ENCODE measurements at places on chromosomes 12 and 14. TPM values are rescaled to one million over a fixed set of nuclear protein-coding genes. Genes with fewer than 3 reads are reported as not detected.
A peak's percentile ranks its signal among the peaks of the same experiment; 100 is the strongest.

GRCh38 chr12:78712834-78713481 is 151.6 kb upstream of the SYT1 start:
- no peak for DNase-seq

GRCh38 chr12:56631790-56632700 is 1.9 kb upstream of the BAZ2A start:
- peak; percentile 52 for DNase-seq

GRCh38 chr14:23160924-23161522 is 22.4 kb downstream of the SLC7A8 start:
- DNase-seq = no peak

- no peak for DNase-seq
Observed at GRCh38 chr14:94925416-94926173, 155.7 kb upstream of the GSC start.

GRCh38 chr14:23076785-23077408 is 18.0 kb downstream of the ACIN1 start:
- no peak for DNase-seq

- DNase-seq = no peak
Observed at GRCh38 chr12:116332705-116333380, 55.4 kb upstream of the MED13L start.

GRCh38 chr12:110536834-110537604 is 34.9 kb downstream of the RAD9B start:
- no peak for DNase-seq

KCNC2 gene
- not detected for polyA plus RNA-seq

DNA sequence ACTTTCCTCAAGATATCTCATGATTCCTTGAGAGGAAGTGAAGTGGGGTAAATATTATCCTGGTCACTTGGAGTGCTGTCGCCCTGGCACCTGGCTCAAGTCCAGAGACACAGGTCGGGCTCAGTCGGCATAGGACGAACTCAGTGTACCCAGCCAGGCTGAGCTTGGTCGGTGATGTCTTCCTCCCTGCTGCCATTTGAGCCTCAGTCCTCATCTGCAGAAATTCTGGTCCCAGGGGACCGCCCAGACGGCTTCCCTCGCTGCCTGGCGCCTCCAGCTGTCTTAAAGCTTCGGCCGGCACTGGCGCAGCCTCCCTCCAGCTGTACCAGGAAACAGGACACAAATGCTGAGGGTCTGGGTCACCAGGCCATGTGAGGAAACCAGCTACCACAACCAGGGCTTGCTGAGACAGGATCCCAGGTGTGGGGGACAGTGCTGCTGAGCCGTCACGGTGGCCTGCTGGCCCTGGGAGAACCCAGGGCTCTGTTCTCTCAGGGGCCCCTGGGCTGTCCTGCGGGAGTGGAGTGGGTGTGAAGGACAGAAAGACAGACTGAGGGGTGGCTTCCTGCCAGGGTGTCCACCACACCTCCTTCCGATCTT is 5.0 kb upstream of the KLC1 start:
- peak; percentile 28 for DNase-seq

TMEM63C gene
- not detected for polyA plus RNA-seq

DNA sequence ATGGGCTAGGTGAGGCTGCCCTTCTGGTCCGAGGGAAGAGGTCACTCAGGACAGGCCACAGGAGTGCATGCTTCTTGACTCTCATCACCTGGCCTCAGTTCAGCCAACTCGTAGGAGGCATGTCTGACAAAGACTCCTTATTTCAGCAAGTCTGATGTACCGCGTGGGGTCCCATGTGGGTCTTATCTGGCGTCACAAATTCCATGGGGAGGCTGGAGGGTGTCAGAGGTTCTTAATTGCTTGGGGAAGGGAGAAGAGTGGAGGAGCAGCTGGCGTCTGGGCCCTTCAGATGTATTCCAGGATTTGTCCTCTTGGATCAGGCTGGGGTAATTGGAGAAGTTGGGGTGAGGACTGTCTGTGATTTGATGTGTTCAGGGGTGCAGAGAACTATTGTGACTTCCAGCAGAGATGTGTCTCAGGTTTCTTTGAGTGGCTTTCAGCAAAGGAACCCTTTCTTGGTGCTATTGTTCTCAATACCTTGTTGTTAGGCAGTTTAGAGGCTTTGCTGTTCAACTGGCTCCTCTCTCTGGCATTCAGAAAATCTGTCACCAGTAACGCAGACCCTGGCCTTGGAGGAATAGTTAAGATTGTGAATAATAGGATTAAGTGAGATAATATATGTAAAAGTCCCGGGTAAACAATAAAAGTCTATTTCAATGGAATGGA is 60.1 kb downstream of the SUSD6 start:
- no peak for DNase-seq

SERPINA5 gene
- polyA plus RNA-seq = not detected

SEL1L gene
- 14.2 TPM for polyA plus RNA-seq

SLC25A21 gene
- polyA plus RNA-seq = not detected

DNA sequence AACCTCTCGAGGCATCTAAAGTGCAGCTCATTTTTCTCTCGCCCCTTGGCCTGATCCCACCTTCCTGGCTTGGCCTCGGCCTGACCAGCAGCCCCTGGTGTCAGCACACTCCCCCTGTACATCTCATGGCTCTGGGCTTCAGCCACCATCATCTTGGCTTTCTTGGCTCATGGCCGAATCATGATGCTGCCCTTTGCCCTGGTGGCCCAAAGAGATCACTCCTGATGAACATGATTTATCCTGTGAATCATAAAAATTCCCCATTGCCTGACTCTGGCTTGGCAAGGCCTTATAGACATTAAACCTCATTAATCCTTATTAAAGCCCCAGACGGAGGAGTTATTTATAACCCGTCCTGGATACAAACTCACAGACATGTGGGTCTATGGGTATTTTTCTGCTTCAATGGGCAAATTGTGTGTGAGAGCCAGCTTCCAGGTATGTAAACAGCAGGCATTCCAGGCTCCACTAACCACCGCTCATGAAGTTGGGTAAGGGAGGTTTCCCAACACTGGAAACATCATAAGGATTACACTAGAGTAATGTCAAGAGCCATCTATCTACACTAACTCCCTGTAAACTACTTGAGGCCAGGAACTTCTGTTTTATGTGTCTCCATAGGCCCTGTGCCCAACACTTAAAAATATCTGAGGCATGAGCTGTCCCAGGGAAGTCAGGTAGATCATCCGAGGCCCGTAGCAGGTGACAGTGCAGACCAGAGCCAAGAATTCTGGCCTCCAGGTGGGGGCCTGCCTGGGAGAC is 171.2 kb downstream of the TTC8 start:
- DNase-seq = no peak

CLEC4E gene
- polyA plus RNA-seq = 0.88 TPM

KRT75 gene
- not detected for polyA plus RNA-seq

GRCh38 chr14:31926123-31926522 is 151.0 kb upstream of the ARHGAP5 start:
- DNase-seq = peak; percentile 36

- no peak for DNase-seq
Observed at GRCh38 chr12:93149229-93149628, 220.1 kb upstream of the EEA1 start.

RTL1 gene
- polyA plus RNA-seq = not detected

DNA sequence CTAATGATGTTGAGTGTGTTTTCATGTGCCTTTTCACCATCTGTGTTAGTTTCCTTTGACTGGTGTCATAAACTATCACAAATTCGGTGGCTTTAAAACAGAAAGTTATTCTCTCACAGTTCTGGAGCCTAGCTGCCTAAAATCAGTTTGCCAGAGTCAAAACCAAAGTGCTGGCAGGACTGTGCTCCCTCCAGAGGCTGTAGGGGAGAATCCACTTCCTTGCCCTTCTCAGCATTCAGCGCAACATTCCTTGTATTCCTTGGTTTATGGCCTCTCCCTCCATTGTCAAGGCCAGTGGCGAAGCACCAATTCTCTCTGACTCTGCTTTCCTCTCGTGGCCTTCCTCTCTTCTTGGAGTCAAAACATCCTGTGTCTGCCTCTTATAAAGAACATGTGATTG is 174.2 kb upstream of the PDE3A start:
- no peak for DNase-seq

- no peak for DNase-seq
Observed at GRCh38 chr12:43585676-43586075, 33.7 kb upstream of the ADAMTS20 start.

DNA sequence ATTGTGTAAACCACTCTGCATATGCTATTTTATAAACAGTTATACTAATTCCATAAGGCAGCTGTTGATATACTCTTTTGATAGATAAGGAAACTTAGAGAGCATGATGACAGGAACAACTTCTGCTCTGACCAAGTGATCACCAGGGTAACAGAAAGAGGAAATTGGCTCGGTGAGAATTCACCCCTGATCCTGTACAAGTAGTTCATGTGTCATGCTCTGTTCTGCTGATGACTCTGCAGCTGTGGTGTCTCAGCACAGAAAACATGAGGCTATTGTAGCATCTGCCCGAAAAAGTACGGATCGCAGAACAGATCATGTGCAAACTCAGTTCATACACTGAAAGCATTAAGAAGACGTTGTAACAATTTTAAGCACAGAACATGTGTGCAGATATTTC is 345.0 kb downstream of the LRIG3 start:
- no peak for DNase-seq

TM7SF3 gene
- polyA plus RNA-seq = 54.7 TPM

- no peak for DNase-seq
Observed at GRCh38 chr14:91509878-91510170, 286 bp downstream of the PPP4R3A start.

- no peak for DNase-seq
Observed at GRCh38 chr12:39905152-39905551, 200.7 kb downstream of the SLC2A13 start.

NOS1 gene
- polyA plus RNA-seq = not detected

- no peak for DNase-seq
Observed at GRCh38 chr12:105741786-105742566, 396.8 kb downstream of the NUAK1 start.

OAS3 gene
- 7.6 TPM for polyA plus RNA-seq

GRCh38 chr14:96109596-96110355 is 70.6 kb downstream of the C14orf132 start:
- no peak for DNase-seq

METTL1 gene
- polyA plus RNA-seq = 6.9 TPM

- no peak for DNase-seq
Observed at GRCh38 chr14:90960818-90961217, 99.6 kb downstream of the RPS6KA5 start.

DNA sequence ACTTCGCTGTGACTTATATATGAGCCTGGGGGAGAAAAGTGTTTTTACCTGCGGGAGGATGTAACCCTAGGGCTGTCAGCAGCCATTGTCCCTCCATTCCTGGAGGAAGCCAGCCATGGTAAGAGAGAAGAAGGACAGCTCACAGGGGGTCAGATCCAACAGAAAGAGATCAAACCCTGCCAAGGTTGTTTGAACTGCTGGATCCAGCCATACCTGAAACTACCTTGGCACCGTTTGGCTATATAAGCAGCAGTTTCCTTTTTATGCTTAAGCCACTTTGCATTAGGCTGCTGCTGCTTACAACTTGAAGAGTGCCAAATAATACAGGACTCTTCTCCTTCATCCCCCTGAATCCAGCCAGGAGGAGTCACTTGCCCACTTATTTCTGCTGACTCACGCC is 205.5 kb downstream of the PHETA1 start:
- no peak for DNase-seq

DNA sequence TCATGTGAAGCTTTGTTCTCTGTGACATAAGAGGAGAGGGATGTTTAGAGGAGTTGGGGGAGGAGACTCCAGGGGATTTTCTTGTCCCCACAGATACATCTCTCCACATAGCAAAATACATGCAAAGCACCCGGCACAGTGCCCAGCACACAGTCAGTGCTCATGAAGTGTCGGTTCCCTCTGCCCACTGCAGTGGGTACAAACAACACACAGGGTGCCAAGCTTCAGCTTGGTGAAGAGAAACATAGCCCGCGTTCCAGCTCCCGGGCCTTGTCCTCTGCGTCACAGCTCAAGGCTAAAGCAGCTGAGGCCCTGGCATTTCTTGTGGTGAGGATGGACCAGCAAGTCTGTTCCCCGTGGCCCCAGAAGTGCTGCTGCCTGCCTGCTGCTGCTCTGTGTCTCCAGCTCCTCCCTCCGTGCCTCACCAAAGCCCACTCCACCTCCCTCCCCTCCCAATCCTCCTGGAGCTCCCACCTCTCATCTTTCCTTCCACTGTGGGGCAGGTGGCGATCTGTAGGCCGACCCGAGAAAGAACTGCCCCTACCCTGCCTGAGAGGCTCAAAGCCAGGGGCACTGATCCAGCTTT is 57.0 kb upstream of the FKBP4 start:
- DNase-seq = no peak

GMFB gene
- 39.9 TPM for polyA plus RNA-seq
